ENCODE measurements at places on chromosomes 13 and 19.

- DNase-seq, result no peak
Observed at GRCh38 chr13:113813749-113814434, 50.0 kb downstream of the GAS6 start.

GRCh38 chr13:30968846-30969245 lies 36.4 kb downstream of the TEX26 start:
- no peak for DNase-seq

- DNase-seq, result no peak
Observed at GRCh38 chr13:63381078-63381859, 1965.6 kb upstream of the PCDH20 start.

DNA sequence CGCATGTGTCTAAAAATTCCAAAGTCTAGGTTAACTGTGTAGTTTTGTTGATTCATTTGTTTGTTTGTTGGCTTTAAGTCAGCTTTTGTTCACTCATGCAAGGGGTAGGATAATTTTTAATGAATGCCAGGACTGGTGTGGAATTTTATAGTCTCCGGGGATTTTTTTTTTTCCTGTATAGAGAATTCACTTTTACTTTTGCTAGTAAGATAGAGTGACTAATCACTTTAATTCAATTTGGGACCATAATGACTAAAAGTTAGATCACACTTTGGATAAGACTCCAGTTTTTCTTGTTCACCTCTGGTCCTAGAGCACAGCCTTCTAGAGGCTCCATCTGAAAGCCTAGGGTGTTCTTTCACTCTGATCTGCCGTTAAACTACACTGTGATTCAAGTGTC lies 1690.0 kb downstream of the PCDH9 start:
- no peak for DNase-seq

GRCh38 chr13:66036636-66037035 lies 1193.5 kb downstream of the PCDH9 start:
- no peak for DNase-seq

GRCh38 chr19:6556480-6557195 lies 25.8 kb downstream of the TNFSF9 start:
- no peak for DNase-seq

- DNase-seq, result no peak
Observed at GRCh38 chr13:74301258-74301935, 167.2 kb upstream of the KLF12 start.

GRCh38 chr13:80497439-80497838 lies 156.5 kb upstream of the SPRY2 start:
- DNase-seq, result no peak

- DNase-seq, result no peak
Observed at GRCh38 chr19:49165865-49166301, 8.3 kb downstream of the TRPM4 start.

DNA sequence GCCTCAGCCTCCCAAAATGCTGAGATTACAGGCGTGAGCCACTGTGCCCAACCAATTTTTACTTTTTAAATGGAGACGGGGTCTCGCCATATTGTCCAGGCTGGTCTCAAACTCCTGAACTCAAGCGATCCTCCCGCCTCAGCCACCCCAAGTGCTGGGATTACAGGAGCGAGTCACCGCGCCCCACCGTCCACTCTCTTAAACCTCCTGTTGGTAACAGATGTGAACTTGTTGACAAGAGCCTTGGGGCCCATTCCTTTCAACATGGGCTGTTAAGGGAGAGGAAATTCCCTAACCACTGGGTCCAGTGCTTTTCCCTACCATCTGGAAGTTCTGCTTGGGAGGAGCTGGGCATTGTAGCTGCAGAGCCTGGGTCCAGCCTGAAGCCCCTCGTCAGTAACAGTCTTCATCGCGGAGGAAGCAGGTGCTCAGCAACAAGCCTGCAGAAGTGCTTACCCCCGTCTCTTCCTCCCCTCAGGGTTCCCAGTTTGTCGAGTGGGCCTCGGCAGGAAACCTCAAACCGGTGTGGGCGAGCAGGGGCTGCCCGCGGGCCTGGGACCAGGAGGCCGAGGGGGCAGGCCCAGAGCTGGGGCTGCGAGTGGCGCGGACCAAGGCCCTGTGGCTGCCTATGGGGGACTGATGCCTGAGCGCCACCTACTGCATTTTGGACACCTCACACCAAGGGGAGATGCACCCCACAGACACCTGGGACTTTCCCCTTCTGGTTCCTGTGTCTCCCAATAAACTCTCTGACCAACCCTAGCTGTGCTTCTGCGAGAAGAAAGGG lies 4.0 kb upstream of the FLT3LG start:
- peak; percentile 43 for DNase-seq

GRCh38 chr13:50149932-50150331 lies 134.7 kb downstream of the KCNRG start:
- DNase-seq, result no peak

DNA sequence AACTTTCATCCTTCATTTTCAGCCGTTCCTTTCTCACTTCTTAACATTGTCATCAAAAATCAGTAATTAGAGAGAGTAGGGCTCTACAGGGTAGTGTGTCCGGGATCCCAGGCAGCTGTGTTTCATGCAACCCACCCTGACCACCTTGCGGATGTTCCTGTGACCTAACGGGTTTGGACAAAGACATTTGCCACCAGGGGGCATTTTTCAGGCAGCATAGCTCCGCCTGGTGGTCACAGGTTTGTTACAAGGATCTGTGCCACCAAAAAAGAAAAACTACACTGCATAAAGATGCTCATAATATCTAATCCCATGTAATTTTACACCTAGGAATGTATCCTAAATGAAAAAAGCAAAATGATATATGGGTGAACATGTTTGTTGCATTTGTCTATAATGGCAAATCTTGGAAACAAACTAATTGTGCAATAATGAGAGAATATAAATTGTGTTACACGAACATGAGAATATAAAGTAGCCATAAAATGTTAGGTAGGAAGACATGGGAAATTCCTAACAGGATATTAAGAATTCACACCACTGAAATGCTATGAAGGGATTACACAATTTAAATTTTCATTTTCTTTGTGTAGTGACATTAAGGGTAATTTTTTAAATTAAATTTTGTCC lies 123.0 kb downstream of the SLC7A1 start:
- peak; percentile 30 for DNase-seq

- DNase-seq, result no peak
Observed at GRCh38 chr13:110650436-110650835, 35.1 kb downstream of the NAXD start.

- DNase-seq, result peak; percentile 81
Observed at GRCh38 chr19:44702551-44703176, 3.7 kb downstream of the CEACAM16 start.

DNA sequence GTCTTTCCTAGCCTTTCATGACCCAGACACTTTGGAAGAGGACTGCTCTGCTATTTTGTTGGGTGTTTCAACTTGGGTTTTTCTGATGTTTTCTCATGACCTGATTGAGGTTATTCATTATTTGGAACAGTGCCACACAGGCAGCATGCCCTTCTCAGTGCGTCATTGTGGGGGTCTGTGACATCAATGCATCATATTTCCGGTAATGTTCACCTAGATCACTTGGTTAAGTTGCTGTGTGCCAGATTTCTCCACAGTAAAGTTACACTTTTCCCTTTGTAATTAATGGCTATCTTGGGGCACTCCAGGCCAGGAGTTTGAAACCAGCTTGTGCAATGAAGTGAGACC lies 124.4 kb downstream of the SIPA1L3 start:
- DNase-seq, result no peak

DNA sequence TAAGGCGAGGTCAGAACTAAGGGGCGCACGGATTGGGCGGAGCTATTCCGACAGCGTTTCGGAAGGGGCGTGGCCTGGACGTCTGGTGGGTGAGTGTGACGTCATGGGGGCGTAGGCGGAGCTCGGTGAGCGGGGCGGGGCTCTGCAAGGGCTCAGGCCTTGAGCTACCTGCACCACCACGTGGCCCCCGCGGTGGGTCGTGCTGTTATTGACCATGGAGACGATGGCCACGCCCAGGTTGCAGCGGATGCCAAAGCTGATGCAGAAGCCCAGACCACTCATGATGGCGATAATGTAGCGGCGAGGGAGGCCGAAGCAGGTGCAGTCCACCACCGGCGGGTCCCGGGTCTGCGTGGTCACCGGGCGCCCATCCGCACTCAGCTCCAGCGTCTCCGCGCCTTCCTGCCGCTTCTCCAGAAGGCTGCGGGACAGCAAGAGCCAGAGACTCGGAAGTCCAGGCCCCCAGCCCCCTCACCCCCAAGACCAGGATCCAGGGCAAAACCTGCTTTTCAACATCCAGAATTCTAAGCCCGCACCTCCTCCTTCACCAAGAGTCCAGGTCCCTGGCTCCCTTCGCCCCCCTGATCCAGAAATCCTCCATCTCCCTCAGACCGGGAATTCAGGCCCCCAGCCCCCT lies 4.8 kb downstream of the SLC17A7 start:
- no peak for DNase-seq

GRCh38 chr19:39705578-39706188 lies 1.4 kb downstream of the LGALS14 start:
- no peak for DNase-seq

Measured in MM.1S (cell line).